Left ventricle myocardium inferior (tissue), 1 donor: ENCODE measurements at places on chromosomes 3 and 15. TPM values are rescaled to one million over a fixed set of nuclear protein-coding genes. Genes with fewer than 3 reads are reported as not detected.

DNA sequence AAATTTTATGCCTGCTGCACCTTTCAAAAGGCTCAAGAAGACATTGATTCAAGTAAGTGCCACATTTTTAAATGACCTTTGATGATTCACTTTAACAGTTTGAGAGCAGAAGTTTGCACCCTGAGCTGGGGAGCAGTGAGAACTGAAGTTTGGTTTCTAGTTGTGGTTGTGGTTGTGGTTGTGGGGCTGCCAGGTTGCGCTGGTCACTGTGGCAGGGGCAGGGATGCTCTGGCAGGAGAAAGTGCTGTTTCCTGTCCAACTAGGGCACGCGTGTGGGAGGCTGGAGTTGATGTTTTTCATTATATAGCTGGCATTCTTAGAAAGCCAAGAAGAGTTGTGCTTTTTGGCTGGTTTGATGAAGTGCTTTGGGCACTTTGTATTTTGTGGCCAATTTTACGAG, 339.7 kb upstream of the NR2F2 start:
- DNase-seq = no peak

The LMAN1L gene
- total RNA-seq = 8.1 TPM

- DNase-seq = no peak
Observed at GRCh38 chr3:149364624-149365023, 12.8 kb downstream of the TM4SF1 start.

The CCDC39 gene
- total RNA-seq = not detected

GRCh38 chr15:77552066-77552465, 80.6 kb downstream of the LINGO1 start:
- no peak for DNase-seq

DNA sequence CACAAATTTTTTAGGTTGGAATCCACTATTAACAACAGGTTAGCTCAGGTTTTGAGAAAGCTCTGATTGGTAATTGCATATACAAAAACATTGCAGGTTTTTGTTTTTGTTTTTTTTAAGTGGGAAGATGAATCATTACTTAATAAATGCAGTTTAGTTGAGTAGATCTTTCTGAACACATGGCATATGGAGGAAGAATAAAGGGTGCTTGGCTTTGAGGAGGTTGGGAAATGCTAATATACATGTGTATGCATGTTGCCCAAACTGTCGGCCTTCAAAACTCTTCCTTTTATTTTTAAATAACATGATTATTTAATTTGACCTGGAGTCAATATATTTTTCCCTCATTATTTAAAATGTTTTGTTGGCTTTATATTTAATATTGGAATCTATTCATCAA, 32.8 kb downstream of the ZBTB38 start:
- no peak for DNase-seq

The BOC gene
- 6.7 TPM for total RNA-seq

The CTXN2 gene
- not detected for total RNA-seq

DNA sequence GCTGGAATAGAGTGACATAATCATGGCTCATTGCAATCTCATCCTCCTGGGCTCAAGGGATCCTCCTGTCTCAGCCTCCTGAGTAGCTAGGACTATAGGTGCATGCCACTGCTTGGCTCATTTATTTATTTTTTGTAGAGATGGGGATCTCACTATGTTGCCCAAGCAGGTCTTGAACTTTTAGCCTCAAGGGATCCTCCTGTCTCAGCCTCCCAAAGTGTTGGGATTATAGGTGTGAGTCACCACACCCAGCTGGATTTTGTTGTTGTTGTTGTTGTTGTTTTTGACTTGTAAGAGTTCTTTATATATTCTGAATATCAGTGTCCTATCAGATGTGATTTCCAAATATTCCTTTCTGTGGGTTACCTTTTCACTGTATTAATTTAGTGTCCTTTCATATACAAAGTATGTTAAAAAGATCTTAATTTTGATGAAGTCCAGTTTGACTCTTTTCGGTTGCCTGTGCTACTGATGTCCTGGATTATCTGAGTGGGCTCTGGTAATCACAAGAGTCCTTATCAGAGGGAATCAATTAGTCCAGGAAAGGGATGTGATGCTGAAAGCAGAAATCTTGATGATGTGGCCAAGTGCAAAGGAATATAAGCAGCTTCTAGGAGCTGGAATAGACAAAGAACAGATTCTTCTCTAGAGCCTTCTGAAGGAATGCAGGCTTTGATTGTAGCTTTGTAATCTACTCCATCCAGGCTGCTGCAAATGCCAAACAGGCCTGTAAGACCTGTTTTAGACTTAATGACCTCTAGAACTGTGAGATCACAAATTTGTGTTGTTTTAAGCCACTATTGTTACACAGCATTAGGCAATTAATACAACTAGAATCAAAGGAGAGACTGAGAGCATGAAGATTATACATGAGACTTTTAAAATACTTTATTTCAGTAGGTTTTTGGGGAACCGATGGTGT, 30.2 kb downstream of the NCK1 start:
- no peak for DNase-seq

The GP5 gene
- total RNA-seq = not detected

The RTP3 gene
- total RNA-seq = not detected

GRCh38 chr3:128493570-128494366, 767 bp upstream of the GATA2 start:
- no peak for DNase-seq

The CGNL1 gene
- 31.9 TPM for total RNA-seq

The SLC7A14 gene
- total RNA-seq = not detected

GRCh38 chr15:48324949-48325348, 6.3 kb upstream of the DUT start:
- no peak for DNase-seq

- no peak for DNase-seq
Observed at GRCh38 chr3:77084511-77084910, 44.6 kb downstream of the ROBO2 start.

The TMEM207 gene
- not detected for total RNA-seq

The KLHL40 gene
- 0.22 TPM for total RNA-seq

GRCh38 chr3:197424266-197424665, 125.9 kb upstream of the DLG1 start:
- no peak for DNase-seq

The SLC28A1 gene
- total RNA-seq = 0.91 TPM

The ZKSCAN7 gene
- total RNA-seq = 2.6 TPM

DNA sequence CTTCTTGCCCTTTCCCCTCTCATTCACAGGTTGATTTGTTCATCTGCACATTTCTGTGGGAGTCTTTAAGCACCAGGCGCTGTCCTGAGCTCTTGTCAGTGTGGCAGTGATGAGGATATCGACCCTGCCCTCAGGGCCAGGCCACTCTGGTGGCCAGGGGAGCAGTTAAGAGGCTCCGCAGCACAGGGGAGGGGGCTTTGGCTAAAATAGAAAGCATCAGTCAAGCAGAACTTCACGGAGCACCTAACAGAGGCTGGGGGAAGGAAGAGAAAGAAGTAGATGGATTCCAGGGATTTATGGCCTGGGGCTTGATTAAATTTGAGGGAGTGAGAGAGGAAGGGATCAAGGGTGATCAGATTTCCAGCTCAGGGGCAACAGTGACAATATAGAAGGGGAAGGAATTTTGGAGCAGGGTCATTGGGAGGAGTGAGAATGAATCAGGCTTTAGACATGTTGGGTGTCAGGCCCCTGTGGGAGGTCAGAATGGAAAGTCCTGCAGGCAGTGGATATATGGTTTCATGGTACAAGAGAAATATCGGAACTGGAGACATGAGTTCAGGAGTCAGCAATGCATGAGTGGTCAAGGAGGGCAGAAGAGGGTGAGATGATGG, 73.0 kb upstream of the GLCE start:
- no peak for DNase-seq

DNA sequence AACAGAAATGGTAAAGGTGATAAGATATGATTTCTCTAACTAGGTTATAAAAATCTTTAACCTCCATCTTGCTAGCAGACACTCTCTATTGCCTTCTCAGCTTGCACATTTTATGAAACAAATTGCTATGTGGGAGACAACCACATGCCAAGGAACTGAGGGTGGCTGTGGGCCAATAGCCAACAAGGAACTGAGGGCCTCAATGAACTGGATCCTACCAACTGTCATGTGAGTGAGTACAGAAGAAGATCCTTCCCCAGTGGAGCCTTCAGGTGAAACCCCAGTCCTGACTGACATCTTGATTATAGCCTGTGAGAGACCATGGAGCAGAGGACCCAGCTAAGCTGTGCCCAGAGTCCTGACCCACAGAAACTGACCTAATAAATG, 129.2 kb upstream of the LRIG1 start:
- no peak for DNase-seq

- no peak for DNase-seq
Observed at GRCh38 chr3:31815631-31816440, 165.2 kb downstream of the OSBPL10 start.

DNA sequence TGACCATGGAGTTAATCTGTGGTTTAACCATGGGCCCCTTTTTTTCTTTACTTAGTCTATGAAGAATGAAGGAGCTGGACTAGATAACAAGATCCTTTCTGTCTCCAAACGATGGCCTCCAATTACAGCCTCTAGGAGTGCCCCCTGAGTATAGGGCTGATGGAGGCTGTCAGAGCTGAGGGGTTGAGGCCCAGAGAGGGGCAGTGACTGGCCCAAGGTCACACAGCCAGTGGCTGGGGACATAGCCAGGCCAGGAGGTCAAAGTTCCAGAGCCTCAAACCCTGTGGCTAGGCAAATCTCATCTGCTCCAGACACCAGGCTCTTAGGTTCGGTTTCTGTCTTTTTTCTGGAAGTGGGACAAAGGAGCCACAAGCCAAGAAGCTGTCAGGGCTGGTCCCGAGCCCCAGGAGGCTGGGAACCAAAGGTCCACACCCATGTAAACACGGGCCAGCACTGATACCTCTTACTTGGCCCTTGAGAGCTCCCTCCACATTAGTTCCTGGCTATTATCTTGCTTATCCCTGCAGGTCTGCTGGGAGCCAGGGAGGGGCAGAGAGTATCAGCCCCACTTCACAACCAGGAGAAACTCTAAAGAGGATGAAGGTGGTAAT, 10.3 kb downstream of the RHOV start:
- DNase-seq = no peak

- no peak for DNase-seq
Observed at GRCh38 chr3:117666325-117666724, 956.7 kb downstream of the TUSC7 start.

DNA sequence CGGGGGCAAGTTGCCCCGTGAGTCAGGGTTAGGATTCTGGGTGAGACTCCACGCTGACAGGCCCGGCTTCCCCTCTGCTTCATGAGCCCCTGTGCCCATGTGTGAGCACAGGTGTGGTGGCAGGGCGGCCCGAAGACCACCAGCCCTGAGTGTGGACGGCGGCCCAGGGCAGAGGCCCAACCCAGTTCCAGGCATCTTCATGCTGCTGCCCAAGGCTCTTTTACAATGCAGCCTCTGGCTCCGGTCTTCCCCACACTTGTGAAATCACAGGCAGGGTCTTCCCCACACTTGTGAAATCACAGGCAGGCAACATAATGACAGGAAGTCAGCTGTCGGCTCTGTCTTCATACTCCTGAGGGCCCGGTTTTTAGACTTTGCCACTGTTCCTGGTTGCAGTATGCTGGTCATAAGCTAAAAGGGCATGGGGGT, 78.8 kb downstream of the AAGAB start:
- DNase-seq = no peak

- no peak for DNase-seq
Observed at GRCh38 chr3:40764747-40765146, 240.0 kb downstream of the ZNF621 start.

The SLC30A4 gene
- 2.8 TPM for total RNA-seq

The IQCF5 gene
- total RNA-seq = not detected

The GOLGA8J gene
- total RNA-seq = 0.41 TPM

- DNase-seq = no peak
Observed at GRCh38 chr3:66473181-66473580, 27.6 kb downstream of the LRIG1 start.

The IGSF11 gene
- total RNA-seq = 2.1 TPM

The ANXA2 gene
- 123 TPM for total RNA-seq

The MINAR1 gene
- 0.05 TPM for total RNA-seq

DNA sequence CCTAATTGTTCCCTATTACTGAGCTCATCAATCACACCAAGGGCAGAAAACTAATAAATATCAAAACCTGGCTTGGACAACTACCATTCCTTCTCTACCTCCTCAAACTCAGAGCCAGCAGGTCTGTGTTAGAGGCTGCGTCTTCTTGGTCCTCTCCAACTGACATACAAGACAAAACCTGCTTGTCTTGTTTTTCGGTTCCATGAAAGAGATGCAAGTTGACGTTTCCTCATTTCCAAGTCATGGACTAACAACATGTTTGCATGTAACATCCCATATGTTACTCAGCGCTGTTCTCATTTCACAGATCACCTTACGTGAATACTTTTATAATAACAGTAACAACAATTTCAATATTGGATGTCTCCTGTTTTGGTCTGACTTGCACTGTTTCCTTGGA, 110.9 kb downstream of the LMLN start:
- no peak for DNase-seq
